ENCODE measurements at places on chromosomes 6 and 20.

GRCh38 chr6:134309983-134310605, 7.8 kb downstream of the SGK1 start:
- DNase-seq, result no peak

GRCh38 chr6:156345700-156346099, 431.5 kb upstream of the ARID1B start:
- no peak for DNase-seq

- DNase-seq, result no peak
Observed at GRCh38 chr6:152391179-152391880, 245.8 kb downstream of the SYNE1 start.

DNA sequence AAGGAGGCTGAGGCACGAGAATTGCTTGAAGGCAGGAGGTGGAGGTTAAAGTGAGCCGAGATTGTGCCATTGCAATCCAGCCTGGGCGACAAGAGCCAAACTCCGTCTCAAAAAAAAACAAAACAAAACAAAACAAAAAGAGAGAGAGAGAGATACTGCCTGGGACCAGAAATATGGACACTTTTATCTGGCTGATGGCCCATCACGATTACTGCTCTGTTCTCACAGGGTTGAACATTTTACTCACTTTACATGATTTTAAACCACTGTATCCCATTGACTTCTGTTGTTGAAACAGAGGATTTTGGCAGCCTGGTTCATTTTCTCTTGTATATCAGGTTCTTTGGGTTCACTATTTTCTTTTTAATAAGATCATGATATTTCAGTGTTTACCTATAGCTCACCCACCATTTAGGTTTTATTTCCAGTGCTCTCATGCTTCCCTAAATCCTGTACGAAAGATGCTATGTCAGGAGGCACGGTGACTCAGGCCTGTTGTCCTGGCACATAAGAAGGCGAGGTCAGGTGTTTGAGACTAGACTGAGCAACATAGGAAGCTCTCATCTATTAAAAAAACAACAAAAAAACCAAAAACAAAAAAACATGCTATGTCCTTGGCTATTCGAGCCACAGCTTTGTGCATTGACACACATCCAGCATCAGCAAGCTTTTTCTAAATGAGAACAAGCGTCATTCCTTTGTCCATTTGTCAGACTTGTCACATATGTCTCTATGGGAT, 34.5 kb upstream of the RREB1 start:
- DNase-seq, result no peak

- DNase-seq, result no peak
Observed at GRCh38 chr6:9420316-9421015, 985.1 kb upstream of the SLC35B3 start.

GRCh38 chr6:99589290-99589672, 17.4 kb upstream of the PRDM13 start:
- peak; percentile 27 for DNase-seq

GRCh38 chr6:133157995-133158394, 83.2 kb upstream of the EYA4 start:
- DNase-seq, result no peak

DNA sequence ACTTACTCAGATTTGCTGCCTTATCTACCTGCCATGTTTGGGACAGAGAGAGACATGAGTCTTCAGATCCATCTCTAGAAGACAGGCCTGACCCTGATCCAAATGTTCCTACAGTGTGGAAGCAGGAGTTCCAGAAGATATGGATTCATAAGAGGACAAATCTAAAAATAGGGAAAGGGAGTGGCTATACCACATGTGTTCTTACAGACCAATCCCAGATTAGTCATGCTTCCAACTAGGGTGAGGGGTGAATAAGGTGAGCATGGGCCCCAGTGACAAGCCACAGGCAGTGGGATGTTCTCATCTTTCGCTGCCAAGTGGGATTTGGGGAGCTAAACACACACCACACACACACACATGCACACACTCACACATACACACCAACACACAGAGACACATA, 670.7 kb upstream of the CITED2 start:
- no peak for DNase-seq

DNA sequence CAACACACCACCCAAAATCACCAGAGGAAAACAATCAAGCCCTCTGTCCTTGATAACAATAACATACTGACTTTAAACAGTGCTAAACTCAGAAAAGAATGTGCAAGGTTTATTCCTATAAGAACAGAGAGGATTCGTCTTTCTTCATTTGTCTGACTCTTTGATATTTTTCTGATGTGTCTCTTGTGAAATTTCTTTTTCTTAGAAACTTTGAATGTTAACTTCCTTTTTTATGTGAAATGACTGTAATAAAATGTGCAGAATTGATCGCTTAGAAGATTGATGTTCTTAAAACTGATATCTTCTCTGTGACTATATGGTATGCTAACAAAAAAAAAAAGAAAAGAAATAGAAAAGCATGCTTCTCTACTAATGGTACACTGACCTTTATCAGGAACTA, 947.4 kb upstream of the CITED2 start:
- no peak for DNase-seq

- DNase-seq, result no peak
Observed at GRCh38 chr6:32627249-32627648, 10.0 kb upstream of the HLA-DQA1 start.

DNA sequence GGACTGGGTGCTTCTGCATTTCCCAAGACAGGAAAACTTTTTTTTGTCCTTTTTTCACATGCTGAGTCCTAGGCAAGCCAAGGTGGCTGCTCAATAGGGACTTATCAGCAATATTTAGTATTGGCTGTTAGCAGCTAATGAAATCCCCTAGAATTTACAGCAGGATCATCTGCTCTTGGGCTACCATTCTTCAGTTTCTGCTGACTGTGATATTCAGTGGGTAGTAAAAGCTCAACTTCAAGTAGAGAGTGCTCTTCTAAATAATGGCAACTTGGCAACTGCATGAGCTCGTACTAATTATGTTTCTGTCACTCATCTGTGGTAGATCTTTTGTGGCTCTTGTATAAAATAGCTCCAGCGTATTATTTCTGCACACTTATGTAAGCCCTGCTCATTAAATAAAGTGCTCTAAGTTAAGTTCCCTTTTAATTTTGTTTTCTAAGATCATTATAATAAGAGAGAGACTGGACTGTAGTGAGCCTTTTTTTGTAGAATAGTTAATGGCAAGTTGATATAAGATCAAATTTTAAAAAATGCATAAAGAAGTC, 110.3 kb downstream of the SLC35F1 start:
- DNase-seq, result no peak
